Stimulated activated CD8-positive, alpha-beta memory T cell treated with anti-CD3 and anti-CD28 coated beads, Interleukin-2, amount 100 ng/mL, for 1 hour (primary cell): ENCODE measurements at places on chromosomes 5 and 9.

- DNase-seq: no peak
Measured at GRCh38 chr5:158233735-158234322, 374.9 kb upstream of the CLINT1 start.

DNA sequence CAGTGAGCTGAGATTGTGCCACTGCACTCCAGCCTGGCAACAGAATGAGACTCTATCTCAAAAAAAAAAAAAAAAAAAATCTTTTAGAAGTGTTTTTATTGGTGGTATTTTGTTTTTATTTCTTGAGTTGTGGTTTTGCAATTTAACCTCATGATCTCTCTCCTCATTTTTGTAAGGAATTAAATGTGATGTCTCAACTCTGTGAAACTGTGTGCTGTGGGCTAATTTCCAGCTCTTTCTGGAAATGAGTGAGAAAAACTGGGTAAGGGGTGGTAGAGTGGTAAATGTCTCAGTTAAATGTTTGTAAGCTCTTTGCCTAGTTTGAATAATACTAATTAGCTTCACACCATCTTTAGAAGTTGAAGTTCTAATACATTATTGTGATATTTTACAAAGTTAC lies 29.0 kb downstream of the ACO1 start:
- no peak for DNase-seq

- no peak for DNase-seq
Measured at GRCh38 chr5:31273631-31274378, 80.3 kb downstream of the CDH6 start.

DNA sequence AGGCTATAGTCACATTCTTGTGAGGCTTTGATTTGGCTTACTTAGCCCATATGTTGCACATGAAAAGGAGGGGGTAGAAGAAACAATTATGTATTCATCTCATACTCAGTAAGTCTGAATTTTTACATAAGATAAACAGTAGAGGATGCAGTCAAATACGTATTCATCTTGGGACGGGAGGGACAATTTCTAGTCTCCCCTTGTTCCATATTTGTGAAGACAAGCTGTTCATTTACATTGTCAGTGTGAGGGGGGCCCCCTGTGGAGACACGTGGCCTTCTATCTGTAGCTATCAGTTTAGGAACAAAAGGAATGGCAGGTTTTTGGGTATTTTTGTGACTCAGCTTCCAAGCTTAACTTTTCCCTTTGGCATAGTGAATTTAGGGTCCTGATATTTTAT lies 49.2 kb upstream of the PPP1R2B start:
- no peak for DNase-seq

- DNase-seq: no peak
Measured at GRCh38 chr9:117134826-117135500, 279.9 kb downstream of the ASTN2 start.

DNA sequence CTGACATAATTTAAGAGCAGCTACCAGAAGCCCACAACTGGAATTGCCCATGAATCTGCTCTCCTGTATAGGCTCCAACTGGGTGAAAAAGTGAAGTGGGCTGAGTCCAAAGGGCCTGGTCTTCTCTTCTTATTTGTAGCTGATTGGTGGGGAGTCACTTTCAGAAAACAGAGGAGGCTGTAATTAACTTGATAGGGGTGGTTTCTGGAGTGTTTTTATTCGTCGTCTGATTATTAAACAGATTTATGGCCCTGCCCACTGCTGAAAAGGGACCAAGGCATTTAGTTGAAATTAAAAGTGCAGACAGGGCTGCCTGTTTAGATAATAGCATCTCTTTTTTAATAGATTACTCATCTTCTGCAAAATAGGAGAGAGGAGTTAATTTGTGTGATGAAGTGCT lies 81.0 kb upstream of the SAP30L start:
- DNase-seq: no peak

DNA sequence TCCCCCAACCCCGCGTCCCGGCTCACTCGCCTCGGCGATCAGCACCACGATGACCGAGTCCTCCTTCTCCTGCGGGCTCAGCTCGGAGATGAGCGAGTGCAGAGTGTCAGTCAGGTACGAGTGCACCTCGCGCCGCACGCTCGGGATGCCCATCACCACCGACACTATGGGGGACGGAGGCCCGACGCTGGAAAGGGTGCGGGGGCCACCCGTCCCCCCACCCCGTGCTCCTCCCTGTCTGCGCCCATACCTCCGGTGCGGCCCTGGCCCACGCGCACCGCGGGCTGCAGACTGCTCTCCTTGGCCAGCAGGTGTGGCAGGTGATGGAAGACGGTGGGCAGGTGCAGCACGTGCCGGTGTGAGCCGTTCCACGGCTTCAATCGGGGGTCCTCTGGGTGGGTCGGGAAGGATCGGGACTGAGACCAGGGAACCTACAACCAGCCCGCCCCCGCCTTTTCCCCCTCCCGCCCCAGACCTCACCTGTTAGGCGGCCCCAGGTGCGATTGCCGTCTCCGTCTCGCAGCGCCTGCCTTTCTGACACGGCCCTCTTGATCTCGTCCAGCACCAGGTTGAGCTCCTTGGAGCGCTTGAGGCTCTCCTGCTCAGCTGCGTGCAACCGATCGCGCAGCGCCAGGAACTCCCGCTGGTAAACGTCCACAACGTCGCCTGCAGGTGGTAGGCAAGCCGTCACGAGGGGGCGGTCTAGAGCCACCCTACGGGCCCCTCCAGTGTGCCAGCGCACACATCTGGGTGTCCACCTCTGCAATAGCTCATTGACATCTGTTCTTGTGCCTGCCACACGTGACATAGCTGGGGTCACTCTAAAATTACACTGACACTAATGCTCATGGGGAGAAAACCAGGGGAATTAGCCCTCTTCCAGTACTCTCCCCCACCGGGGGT lies 5.1 kb downstream of the MGAT4B start:
- DNase-seq: peak; percentile 75

- DNase-seq: no peak
Measured at GRCh38 chr9:15512889-15513288, 2.1 kb upstream of the PSIP1 start.

GRCh38 chr9:8251566-8251965 lies 452.0 kb upstream of the DMAC1 start:
- DNase-seq: no peak

DNA sequence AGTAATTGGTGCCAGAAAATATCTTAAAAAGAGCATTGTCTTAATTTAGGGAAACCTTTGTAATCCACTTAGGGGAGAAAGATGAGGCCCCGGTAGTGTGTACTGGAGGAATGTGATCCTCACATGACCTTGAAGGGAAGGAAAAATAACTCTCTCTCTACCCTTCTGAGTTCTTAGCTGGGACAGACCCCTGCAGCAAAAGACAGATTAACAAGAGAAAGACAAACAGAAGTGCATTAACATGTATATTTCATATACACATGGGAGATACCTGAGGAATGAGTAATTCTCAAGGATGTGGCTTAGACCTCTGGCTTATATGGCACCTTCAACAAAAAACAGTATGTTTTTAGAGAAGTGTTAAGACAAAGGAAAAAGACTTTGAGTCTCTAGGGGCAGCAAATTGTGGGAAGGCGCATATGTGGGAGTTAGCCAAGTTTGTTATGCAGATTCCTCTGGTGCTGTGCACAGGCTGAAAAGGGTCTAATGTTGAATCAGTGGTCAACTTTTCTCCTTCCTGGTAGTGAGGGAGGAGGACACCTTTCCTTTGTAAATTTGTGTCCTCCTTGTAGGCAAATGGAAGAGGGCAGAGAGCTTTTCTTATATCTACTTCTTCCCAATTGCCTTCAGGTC lies 138.8 kb downstream of the LRRC70 start:
- DNase-seq: no peak

GRCh38 chr5:123119334-123119986 lies 30.4 kb downstream of the PRDM6 start:
- DNase-seq: no peak

- no peak for DNase-seq
Measured at GRCh38 chr5:7759257-7759871, 91.6 kb downstream of the CFAP90 start.

DNA sequence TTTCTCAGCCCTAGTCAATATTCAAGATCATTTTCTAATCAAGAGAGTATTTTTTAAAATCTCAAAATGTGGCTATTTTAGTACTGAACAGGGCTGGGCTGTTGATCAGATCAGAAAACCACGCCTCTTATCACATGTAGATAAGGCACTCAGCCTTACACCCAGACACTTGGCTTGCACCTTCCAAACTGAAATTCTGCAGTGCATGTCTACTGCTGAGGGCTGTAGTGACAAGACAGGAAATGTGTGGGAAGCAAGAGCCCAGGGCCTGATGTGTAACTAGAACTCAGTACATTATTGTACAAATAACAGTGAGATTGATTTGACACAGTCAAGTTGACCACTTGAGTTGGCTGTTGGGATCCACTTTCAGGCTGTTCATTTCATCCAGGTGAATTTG lies 48.6 kb downstream of the UBE2QL1 start:
- DNase-seq: no peak

- DNase-seq: no peak
Measured at GRCh38 chr9:121756474-121757280, 105.2 kb downstream of the DAB2IP start.

DNA sequence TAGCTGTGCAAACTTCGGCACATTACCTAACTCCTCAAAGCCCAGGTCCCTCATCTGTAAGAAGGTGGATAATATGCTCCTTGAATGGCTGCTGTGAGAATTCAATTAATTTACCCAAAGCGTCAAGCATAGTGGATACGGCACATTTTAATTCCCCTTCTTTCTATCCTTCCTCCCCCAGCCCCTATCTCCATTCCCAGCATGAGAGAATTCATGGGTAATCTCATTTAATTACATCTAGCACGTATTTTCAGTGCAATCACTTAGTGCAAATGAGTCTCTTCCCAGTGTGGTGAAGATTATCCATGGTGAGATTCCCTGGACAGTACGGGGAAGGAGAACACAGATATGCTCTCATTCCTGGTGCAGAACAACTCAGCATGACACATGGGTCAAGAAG lies 145.6 kb downstream of the TRPM3 start:
- DNase-seq: no peak

DNA sequence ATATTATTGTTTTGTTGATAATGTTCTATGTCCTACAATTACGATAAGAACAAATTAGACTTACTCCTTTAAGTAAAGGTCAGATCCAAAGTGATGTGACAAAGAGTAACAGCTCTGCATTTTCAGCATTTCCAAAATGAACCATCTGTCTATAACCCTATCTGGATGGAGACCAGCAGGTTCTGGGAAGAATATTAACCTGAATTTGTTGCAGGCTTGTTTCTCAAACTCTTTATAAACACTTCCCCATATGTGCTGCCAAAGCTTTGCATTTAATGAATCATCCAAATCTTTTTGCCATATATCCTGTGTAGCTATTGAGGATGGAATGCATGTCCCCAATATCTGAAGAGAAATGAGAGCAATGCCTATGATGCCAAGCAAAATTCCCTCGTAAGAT lies 198.9 kb upstream of the SLC27A6 start:
- DNase-seq: no peak

GRCh38 chr5:55600086-55600485 lies 65.3 kb upstream of the PLPP1 start:
- no peak for DNase-seq

DNA sequence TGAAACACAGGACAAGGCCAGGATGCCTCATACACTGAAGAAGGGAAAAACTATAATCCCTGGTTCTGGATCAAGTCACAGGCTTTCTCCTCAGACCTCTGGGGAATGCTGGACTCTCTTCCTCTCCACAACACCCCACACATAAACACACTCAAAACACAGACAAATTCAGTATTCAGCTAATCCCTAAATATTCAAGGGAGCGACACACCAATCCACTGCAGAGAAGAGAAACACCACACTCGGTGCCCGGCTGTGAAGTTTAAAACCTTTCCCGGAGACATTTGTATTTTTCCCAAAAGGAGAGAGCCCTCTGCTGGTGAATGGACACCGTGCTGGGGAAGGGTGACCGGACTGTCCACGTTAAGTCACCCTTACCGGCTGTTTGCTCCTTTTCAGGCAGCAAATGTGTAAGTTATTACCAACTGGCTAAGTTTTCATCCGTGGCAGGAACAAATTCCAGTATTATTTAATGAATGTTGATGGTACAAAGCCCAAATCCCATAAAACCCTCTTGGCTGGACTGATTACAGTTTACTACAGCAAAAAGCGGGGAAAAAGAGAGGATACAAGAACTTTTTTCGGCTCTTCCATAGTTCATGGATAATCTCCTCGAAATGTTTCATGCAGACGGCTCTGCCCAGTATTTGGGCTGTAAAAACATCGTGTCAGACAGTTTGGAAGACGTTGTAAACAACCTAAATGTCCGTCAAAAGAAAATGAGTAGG lies 130.9 kb upstream of the SLC30A5 start:
- DNase-seq: no peak

- DNase-seq: no peak
Measured at GRCh38 chr5:6781716-6782115, 68.5 kb downstream of the TENT4A start.
